Right lobe of liver (tissue), 6 donors: ENCODE measurements at places on chromosomes 2 and 18.

- no peak for DNase-seq
Observed at GRCh38 chr18:75041586-75041985, 167.4 kb downstream of the PTGR3 start.

DNA sequence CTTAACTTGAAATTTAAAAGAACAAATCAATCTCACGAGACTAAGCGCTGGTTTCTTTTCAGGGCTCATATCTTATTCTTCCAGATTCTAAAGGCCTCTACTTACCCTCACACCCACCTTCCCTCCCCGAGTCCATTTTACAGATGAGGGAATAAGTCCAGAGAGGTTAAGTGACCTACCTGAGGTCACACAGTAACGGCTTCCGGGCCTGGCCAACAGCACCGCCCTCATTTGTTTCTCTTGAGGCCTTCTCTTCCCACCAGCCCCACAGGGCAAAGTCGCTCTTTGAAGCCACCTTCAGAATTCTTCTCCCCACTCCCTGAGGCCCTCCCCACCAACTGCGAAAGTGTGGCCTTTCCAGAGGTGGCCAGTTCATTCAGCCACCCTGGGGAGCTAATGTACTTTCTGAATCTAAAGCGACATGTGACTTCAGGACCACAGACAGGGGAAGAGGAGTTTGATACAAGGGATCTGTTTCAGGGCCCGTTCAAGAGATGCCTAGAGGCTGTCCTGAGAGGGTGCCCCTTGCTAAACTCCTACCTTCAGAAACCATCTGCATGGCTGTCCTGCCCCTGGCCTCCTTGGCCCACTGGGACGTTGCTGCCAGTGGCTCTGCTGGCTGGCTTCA, 275.3 kb downstream of the HAUS1 start:
- no peak for DNase-seq

- DNase-seq = no peak
Observed at GRCh38 chr2:182917924-182918323, 51.5 kb upstream of the FRZB start.

DNA sequence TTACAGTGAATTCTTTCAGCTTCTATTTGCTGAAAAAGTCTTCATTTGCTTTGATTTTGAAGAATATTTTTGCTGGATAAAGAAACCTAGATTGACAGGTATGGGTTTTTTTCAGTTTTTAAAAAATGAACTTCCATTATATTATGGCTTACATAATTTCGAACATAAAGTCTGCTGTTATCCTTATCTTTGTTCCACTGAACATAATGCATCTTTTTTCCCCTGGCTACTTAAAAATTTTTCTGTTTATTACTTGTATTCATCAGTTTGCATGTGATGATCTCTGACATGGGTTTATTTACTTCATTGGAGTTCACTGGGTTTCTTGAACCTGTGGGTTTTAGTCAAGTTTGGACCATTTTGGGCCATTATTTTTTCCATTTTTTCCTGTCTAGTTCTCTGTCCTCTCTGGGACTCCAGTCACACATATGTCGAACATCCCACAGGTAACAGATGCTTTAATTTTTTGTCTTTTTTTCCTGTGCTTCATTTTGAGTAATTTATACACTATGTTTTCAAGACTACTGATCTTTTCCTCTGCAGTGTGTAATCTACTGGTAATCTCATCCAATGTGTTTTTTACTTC, 33.1 kb downstream of the SEC11C start:
- DNase-seq = no peak

DNA sequence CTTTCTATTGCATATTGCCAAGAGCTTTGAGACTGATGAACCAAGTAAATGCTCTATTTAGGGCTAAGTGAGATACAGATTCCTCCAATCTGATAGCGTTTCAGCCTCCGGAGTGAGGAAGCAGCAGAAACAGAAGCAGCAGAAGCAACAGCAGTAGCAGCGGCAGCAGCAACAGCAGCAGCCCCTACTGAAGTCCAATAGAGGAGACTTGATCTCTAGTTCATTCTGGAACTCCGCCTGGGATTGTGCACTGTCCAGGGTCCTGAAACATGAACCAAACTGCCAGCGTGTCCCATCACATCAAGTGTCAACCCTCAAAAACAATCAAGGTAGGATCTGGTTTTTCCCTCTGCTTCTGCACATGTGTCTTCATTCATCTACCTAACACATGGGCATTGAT, at the start of gene DPP10:
Gene DPP10, plus strand, starts transcription at position 132 of the 400 bp plus-strand sequence.
- no peak for DNase-seq

DNA sequence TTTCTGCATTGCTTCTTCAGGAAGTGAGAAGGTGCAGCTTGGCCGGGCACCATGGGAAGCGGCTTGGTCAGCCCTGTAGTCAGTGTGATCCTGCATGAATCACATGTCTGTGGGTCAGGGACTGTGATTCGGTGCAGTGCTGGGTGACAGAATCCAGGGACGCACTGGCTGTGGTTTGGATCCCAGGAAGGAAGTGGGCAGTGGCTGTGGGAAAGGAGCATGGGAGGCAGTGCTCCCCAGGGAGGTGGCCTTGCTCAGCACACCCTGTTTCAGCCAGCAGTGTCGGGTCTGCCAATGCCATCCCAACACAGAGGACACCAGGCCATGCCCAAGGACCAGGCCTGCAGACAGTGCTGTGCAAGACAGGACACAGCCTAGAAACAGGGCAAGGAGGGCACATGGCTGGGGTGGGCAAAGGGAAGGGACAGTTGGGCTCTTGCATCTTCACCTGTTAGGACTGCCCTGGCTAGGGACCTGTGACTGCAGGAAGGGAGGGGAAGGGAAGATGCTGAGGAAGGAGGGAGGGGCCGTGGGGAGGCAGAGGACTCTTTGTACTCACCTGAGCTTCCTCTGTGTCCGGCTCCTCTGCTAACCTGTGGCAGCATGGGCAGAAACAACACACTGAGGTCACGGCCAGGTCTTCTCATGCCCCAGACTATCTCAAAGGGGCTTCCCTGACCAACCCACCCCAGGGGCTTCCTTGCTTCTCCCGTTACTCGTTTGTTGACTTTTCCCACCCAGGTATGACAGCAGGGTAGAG, 37.2 kb upstream of the DNMT3A start:
- no peak for DNase-seq

- no peak for DNase-seq
Observed at GRCh38 chr2:17056236-17056635, 390.6 kb upstream of the CYRIA start.
